ENCODE measurements at places on chromosomes 1 and 21. TPM values are rescaled to one million over a fixed set of nuclear protein-coding genes. Genes with fewer than 3 reads are reported as not detected.

Gene CD101
- total RNA-seq, result 1.2 TPM

Gene AADACL3
- total RNA-seq, result not detected

Gene KCND3
- total RNA-seq, result not detected

Gene DMRTA2
- not detected for total RNA-seq

Gene USH2A
- not detected for total RNA-seq

Gene CACHD1
- 2.3 TPM for total RNA-seq

Gene KRTAP19-5
- total RNA-seq, result not detected

Gene PM20D1
- not detected for total RNA-seq

Gene AK4
- total RNA-seq, result 11.3 TPM

Gene WNT3A
- not detected for total RNA-seq

Gene NUAK2
- total RNA-seq, result 1.7 TPM

Gene IER5
- 58.9 TPM for total RNA-seq

Gene PRR9
- not detected for total RNA-seq

Gene S100A7
- total RNA-seq, result not detected

Gene SZRD1
- total RNA-seq, result 194 TPM

Gene GUCA2B
- not detected for total RNA-seq

Gene PLA2G2C
- total RNA-seq, result not detected

Gene C4BPB
- 0.29 TPM for total RNA-seq

Gene HNRNPR
- total RNA-seq, result 254 TPM

Gene IVL
- not detected for total RNA-seq

Gene CLCNKA
- total RNA-seq, result not detected

Gene GLMP
- total RNA-seq, result 13.2 TPM

Gene PLOD1
- 20.4 TPM for total RNA-seq

Gene HPDL
- total RNA-seq, result 45.6 TPM

Gene HES3
- not detected for total RNA-seq

Gene SLX9
- 130 TPM for total RNA-seq

Gene ACOT11
- total RNA-seq, result 0.25 TPM

Gene SMPDL3B
- 0.22 TPM for total RNA-seq

Gene DVL1
- total RNA-seq, result 74.6 TPM

Gene TRIM17
- 0.57 TPM for total RNA-seq

Gene SLFNL1
- 0.05 TPM for total RNA-seq

Gene ZBTB8B
- not detected for total RNA-seq

Gene LDLRAD1
- total RNA-seq, result not detected

Gene C4BPA
- 0.58 TPM for total RNA-seq

Gene TRAF3IP3
- total RNA-seq, result 85.2 TPM

Gene HUNK
- 0.61 TPM for total RNA-seq

Gene LGR6
- 0.08 TPM for total RNA-seq

Gene CCDC30
- 0.55 TPM for total RNA-seq

Gene ESRRG
- total RNA-seq, result not detected

Gene OR2T5
- not detected for total RNA-seq

Gene PKP1
- not detected for total RNA-seq

Gene S100A3
- not detected for total RNA-seq

Gene C8B
- total RNA-seq, result not detected

Data from activated T-cell treated with anti-CD3 and anti-CD28 coated beads, Interleukin-2, amount 50 U/mL, for 4 hours (primary cell).